ENCODE measurements at places on chromosomes 5 and 9. TPM values are rescaled to one million over a fixed set of nuclear protein-coding genes. Genes with fewer than 3 reads are reported as not detected.

GDNF gene
- not detected for polyA plus RNA-seq

ZNF79 gene
- 5.2 TPM for polyA plus RNA-seq

RMI1 gene
- polyA plus RNA-seq: 8.4 TPM

TRIP13 gene
- polyA plus RNA-seq: 12.4 TPM

KCNN2 gene
- polyA plus RNA-seq: 17.6 TPM
